ENCODE measurements at places on chromosomes 13 and 19.

GRCh38 chr13:26255691-26256277 is 1.9 kb downstream of the CDK8 start:
- peak; percentile 21 for DNase-seq

DNA sequence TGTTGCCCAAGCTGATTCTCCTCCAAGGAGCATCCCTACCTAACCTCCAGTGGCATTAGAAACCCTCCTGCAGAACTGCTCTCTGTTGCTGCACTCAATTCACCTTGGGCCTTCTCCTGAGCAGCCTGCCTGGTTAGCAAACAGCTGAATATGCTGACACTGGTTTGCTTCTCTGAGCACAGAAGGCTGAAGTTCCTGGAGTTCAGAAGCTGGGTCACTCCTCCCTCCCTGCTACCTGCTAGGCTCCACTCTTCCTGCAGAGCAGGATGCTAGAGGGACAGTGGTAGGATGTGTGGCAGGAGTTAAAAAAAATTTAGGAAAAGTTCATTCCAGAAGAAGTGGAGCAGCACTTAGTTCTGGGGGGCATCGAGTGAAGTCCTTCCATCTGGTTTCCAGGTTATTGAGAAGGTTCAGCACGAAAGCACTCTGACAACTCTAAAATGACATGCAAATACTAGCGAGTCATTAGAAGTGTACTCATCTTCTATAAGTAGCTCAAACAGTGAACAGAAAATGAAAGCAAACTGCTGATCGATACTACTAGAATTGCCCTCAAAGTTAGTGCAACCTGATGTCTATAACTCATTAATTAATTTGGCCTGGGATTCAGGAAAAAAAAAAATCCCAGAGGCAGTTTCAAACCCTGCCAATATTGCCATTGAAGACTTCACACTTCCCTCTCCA is 293.7 kb downstream of the POU4F1 start:
- DNase-seq: no peak

- DNase-seq: peak; percentile 16
Measured at GRCh38 chr19:38949580-38950367, 19.0 kb downstream of the MRPS12 start.

DNA sequence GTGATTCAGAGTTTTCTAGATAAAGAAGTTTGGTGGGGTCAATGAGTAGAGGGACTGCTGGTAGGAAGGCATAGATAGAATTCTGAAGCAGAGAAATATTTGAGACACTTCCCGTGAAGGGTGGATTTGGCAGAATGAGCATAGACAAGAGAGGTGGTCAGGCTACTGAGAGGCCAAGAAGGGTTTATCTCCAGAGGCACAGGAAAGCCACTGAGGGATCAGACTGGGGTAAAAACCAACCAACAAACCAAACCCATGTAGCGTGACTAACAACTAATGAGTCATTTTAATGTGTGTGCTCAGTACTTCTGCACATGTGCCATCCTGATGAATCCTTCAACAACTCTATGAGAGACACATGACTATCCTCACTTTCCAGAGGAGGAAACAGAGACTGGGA is 60.0 kb upstream of the SERP2 start:
- peak; percentile 91 for DNase-seq

DNA sequence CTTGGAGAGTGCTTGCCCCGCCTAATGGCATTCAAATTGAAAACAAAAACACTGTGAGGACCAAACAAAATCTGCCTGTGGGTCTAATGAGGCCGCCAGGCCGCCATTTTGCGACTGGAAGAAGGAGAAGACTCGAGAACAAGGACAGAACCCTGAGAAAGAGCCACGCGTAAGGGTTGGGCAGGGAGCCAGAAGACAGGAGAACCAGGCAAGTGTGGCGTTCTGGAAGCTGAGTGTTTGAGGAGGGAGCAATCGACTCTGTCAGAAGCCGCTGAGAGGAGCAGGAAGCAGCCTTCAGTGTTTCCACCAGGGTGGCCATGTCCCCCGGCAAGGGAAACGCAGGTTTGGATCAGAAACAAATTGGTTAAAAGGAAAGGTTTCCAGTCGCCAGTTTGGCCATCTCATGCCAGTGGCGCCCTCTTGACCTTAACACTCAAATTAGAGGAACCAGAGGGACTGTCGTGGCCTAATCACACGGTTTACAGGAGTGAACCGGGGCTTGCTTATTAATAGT is 10.2 kb upstream of the PTOV1 start:
- DNase-seq: no peak

DNA sequence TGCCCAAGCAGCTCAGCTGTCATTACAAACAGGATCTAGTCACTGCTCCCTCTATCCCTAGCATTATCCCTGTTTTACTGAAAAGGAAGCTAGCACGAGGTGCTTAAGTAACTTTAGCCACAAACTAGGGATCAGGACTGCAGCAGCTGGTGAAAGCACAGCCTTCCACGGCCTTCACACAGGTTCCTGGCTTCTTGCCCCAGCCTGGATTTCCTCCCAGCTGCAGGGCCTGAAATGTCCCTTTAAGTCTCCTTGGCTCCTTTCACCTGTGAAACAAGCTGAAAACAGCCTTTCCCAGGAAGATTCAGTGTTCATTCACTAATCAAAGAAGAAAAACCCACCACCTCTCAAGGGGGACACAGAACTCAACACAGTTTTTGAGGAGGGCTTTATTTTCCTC is 754.5 kb downstream of the DIAPH3 start:
- DNase-seq: no peak

DNA sequence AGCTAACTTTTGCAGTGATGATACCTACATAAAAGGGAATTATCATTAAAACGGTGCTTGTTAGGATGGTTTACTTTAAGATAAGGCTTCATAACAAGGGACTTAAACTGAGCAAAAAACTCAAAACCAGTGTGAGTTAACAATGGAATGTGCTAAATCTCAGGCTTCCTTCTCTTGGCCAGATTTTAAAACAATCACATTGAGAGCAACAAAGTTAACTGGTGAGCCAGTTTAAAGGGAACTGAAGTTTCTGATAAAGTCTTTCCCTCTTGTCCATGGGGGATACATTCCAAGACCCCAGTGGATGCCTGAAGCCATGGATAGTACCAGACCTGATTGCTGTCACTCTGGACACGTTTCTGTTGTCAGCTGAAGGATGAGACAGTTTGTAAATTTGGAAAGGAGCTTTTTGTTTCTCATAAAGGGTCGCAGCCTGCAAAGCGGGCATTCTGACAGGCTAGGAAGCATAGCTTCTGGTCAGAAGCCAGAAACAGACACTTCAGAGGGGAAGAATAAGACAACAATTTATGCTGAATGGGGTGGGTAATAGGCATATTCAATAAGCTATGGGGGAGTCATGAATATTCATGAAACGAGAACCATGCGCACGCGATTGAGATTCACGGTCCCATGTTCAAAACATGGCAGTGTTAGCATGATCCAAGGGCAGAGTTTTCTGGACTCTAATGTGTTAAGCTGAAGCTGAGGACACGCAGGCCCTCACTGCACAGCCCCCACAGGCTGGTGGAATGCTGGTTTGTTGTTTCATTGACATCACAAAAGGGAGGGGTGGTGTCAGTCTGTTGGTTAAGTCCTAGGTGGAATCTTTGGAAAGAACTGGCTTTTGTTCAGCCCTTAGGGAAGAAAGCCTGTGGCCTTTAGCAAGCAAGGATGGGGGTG is 150.6 kb upstream of the RNF113B start:
- peak; percentile 34 for DNase-seq

GRCh38 chr13:80430561-80430960 is 89.6 kb upstream of the SPRY2 start:
- DNase-seq: no peak

DNA sequence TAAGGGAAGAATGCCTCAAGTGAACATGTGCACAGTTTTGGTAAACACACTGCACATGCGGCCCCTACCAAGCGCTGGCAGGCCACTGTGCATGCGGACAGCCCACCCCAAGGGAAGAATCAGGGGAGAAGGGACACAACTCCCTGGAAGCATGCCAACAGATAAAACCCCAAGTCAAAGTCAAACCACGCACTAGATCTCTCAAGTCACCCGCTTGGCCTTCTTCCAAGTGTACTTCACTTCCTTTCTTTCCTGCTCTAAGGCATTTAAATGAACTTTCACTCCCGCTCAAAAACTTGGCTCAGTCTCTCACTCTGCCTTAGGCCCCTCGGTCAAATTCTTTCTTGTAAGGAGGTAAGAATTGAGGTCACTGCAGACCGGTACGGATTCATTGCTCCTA is 4.6 kb upstream of the RFXAP start:
- no peak for DNase-seq

DNA sequence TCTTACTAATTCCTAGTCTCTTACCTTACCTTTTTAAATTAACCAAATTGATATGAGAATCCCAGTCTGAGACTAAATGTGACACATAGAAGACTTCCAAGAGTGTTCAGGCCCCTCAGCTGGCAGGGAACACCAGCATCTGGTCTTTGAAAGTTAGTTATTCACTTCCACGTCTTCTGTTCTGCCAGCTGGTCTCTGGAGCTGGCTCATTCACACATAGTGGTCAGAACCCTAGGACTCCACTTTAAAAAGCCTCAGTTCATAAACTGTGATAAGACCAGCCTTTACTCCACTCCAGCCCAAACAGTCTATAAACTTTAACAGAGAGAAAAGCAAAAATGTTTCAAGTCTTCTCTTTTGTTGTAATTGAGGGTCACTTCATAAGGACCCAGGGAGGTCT is 263.0 kb downstream of the DCT start:
- DNase-seq: no peak

Measured in EL (cell line).